AG10803 (cell line): ENCODE measurements at places on chromosomes 12 and 14.

- DNase-seq: no peak
Observed at GRCh38 chr14:96286251-96286650, 30.2 kb downstream of the BDKRB1 start.

- no peak for DNase-seq
Observed at GRCh38 chr14:77200406-77200985, 18.9 kb downstream of the TMEM63C start.

DNA sequence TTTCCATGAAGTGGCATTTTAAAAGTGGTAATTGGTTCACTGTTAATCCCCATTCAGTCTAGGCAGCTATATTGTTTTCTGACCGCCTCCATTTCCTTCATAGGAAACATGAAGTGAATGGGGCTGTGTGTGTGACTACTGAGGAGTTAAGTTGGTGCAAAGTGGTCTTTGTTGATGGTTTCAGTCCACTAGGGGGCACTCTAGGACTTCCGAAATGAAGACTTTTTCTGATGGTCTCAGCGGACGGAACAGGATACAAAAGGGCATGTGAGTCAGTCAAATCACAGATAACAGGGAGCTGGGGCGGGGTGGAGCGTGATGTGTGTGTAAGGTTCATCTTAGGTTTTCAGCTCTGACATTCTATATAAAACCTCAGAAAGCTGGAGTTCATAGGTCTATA, 240.1 kb upstream of the OR4E1 start:
- peak; percentile 28 for DNase-seq

DNA sequence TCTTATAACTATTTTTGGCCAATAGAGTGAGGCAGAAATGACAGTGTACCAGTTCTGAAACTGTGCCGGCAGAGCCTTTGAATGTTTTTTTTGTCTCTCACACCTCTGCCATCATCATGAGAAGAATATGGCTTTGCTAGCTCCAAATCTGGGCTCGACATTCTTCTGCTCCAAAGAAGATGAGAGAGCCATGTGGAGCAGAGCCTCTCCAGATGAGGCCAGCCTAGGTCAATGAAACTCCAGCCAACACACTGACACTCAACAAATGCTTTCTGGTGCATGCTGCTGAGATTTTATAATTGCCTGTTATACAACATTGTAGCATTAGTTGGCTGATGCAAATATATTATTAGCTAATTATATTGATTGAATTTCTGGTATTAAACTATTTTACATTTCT, 154.7 kb downstream of the SLC38A4 start:
- DNase-seq: peak; percentile 10

GRCh38 chr12:88267630-88268029, 125.5 kb downstream of the TMTC3 start:
- no peak for DNase-seq

- DNase-seq: no peak
Observed at GRCh38 chr14:64717870-64718269, 13.6 kb downstream of the PLEKHG3 start.

DNA sequence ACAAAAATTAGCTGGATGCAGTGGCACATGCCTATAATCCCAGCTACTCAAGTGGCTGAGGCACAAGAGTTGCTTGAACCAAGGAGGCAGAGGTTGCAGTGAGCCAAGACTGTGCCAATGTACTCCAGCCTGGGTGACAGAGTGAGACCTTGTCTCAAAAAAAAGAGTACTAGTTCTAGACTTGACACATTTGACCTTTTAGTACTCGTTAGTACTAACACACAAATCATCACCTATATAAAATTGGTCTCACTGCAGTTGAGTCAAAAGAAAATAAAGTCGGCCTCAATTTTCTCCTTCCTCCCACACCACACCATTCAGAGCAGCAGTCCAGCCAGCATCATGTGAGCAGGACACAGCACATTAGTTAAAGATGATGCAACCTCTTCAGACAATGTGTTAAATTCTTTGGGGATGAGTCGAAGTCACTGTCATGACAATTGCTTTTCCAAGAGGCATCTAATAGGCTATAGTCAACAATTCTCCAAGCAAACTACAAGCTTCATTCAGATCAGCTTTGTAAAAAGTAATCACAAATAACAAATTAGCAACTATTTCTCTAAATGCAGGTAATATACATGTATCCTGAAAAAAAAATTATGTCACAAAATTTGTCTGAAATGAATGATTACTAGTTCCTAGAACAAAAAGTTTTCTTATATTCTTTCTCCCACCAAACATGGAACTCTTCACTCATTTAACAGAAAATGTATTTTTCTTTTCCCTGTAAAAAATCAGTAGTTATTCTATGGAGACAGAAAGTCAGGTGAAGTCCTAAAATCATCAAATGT, 55.6 kb downstream of the CLIP1 start:
- peak; percentile 96 for DNase-seq

DNA sequence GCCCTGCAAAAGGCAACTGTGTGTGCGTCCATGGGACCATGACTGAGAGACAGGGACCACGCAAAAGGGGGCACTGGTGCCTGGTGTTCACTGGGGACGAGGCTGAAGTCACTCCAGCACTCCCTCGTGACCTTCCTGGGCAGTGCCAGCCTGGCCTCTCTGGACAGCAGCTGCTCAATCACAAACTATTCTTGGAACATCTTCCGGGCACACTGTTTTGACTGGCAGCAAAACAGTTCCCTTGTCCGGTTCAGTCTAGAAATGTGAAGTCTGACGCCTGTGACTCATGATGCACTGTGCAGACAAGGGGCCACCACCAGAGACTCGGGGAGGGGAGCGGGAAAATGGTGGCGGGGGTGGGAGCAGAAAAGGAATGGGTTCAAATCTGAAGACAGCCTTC, 20.8 kb downstream of the SNRNP35 start:
- DNase-seq: peak; percentile 7

DNA sequence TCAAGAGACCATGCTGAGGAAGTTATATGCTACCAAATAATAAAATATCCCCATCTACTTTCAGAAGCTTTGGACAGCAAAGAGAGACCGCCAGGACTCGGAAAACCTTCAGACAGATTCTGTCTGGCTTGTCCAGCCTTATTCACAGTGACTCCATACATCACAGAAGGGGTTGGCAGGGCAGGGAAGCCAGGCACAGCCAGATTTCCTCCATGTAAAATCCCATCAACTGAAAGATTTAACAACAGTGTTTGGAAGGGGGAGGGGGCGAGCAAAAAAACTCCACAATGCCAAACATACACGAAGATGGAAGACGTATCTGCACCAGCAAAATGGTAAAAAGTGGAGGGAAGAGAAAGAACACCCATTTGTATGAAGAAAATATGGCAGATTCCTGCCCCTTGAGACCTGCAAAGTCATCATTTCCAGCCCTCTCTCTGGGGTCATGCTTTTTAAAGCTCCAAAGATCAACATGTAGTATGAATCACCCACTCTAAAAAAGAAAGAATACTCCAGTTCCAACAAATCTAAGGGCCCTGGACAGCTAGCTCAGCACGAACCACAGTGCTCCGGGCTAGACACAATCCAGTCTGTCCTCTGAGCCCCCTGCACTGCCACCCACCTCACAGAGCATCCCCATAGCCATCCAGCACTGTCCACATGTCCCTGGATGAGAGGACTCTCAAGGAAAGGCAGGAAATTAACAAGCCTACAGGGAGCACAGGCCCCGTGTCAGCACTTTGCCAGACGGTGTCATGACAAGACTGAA, 116.4 kb downstream of the DICER1 start:
- no peak for DNase-seq

DNA sequence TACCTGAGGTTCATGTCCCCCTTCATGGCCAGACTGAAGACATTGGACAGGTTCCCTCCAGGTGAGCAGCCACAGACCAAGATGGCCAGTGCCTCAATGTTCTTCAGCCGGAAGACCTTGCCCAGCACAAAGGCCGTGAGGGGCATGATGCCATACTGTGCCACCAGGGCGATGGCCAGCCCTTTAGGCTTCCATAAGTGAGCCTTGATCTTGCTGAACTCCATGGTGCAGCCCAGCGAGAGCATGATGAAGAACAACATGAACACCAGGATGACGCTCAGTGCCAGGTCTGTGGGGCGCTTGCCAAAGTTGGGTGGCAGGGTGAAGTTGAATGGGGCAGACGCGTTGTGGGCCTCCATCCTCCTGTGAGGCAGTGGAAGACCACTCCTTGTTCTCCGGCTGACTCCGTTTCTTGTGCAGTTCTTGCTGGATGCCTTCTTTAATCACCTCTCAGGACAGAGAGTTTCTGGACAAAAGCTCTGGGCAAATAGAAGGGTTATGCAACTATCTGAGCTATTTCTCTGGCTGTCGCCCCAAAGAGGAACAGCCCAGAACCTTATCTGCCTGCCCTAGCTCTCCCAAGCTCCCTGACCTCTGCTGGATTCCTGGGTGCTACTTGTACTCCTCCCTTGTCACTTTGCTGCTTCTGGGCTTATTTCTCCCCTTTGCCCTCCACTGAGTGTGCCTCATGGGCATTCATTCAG, at the start of gene SLC10A1:
Gene SLC10A1 (minus strand): TSS at position 445 of the 704 bp plus-strand sequence. CDS start 86 bp downstream, at position 359.
- DNase-seq: no peak

DNA sequence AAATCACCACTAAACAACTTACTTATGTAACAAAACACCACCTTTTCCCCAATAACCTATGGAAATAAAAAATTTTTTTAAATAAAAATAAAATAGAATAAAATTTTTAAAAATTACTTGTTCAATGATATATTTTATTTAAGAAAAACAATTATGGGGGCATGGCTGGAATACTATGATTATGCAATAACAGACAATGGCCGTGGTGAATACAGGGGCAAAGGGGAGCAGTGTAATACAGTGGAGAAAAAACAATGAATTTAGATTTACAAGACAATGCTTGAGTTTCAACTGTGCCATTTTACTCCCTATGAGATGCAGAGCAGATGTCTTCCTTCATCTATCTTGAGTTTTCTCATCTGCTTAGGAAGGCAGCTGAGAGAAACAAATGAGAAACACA, 72.9 kb downstream of the BLTP3B start:
- DNase-seq: no peak

GRCh38 chr12:6123258-6123657, 1.2 kb downstream of the VWF start:
- no peak for DNase-seq

- DNase-seq: no peak
Observed at GRCh38 chr12:113207613-113208040, 13.6 kb upstream of the TPCN1 start.

- DNase-seq: no peak
Observed at GRCh38 chr12:52060498-52061177, 9.1 kb upstream of the ATG101 start.

DNA sequence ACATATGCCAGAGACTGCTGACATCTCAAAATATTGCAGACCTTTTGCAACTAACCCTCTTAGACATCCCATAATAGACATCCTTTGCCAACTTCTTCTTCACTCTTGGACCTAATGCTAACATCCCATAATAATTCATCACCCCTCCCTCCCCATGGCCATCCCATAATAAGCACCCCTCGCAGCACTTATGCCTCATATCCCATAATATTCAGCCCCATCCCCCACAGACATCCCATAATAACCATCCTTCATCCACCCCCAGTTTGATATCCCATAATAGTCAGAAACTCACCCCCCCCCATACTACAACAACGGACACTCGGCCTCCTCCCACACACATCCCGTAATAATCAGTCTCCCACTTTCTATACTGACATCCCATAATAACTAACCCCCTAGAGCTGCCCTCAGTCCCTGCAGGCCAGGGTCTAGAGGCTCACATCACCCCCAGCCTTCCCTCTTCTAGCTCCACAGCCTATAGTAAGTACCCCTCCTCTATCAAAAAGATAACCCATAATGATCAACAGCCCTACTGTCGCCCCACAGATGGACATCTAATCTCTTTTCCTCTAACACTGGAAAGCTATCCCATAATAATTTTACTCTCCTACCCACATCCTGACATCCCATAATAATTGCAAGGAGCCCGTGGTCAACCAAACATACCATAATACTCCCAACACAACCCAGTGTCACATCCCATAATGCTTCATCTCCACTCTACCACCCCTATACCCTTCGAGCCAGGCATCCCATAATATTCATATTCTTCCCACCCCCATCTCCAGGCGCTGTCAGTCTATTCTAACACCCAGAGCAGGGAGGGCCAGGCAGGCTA, 792 bp upstream of the CHD4 start:
- DNase-seq: no peak

- no peak for DNase-seq
Observed at GRCh38 chr12:104292872-104293794, 10.4 kb upstream of the EID3 start.

- DNase-seq: no peak
Observed at GRCh38 chr14:93705513-93706156, 82.7 kb downstream of the PRIMA1 start.

GRCh38 chr12:48489012-48489411, 6.7 kb downstream of the C12orf54 start:
- DNase-seq: peak; percentile 5

GRCh38 chr12:91562476-91562875, 379.9 kb upstream of the DCN start:
- DNase-seq: peak; percentile 11

DNA sequence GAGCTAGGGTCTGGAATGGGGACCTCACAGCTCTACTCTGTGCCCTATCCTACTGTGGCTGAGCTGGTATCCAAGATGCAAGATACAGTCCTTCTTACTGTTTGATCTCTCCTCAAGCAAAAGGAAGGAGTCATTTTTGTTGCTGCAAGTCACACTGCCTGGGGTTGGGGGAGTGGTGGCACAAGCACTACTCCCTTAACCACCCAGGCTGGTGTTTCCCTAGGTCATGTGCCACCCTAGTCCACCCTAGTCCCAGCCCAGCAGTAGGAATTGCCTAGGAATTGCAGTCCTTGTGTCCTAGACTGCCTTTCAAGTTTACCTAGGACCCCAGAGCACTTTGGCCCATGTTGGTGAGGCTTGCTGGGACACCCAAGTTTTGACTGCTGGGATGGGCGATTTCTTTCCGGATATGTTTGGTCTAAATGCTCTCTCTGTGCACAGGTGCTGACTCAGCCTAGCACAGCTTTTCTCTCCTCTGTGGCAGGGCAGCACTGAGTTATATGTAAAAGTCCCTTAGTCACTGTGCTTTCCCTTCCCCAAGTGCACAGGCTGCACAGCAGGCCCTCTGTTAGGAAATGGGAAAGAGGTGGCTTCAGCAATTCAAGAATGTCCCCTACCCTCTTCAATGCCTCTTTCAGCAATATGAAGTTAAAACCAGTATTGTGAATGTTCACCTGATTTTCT, 54.9 kb downstream of the SLC6A15 start:
- no peak for DNase-seq

DNA sequence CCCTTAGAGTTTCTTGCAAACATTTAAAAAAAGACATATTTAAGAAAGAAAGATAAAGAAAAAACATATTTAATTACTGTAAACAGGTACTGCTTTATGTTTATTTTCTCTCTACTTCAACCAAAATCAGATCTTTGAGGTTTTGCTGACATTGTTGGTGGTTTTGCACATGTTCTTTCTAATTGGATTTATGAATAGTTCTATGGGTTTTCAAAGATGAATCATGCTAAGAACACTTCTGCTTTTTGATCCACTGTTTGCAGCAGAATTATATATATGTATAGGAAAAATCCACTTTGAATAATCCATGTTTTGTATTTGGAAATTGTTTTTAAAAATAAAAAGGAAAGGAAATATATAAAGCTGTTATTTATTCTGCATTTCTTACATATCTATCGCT, 78.4 kb downstream of the FRMD6 start:
- DNase-seq: no peak

- DNase-seq: no peak
Observed at GRCh38 chr14:69481815-69482568, 2.5 kb upstream of the PLEKHD1 start.
